ENCODE measurements at places on chromosomes 1 and 21. TPM values are rescaled to one million over a fixed set of nuclear protein-coding genes. Genes with fewer than 3 reads are reported as not detected.

DNA sequence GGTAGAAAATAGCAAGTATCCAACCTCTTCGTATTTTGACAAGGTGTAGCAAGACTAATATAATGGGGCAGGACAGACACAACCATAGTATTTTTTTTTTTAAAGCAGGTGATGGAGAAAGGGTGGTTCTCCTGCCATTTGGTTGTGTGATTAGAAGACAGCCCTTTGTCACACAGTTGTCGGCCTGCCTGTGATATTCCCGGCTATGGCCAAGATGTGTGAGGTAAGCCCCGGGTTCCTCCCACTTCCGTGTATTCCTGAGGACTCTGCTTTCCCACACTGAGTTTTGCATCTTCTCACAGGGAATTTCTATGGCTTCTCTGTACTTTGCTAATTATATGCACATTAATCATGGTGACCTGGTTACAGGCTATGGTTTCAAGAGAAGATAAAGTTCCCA, 35.9 kb downstream of the ZNF496 start:
- H3K27ac ChIP-seq = no peak overlapping the region
- DNase-seq = no peak
- H3K4me3 ChIP-seq = no peak overlapping the region
- H3K4me1 ChIP-seq = no peaks in the 10 kb centered on the region
- no peaks in the 10 kb centered on the region for H3K27me3 ChIP-seq

DNA sequence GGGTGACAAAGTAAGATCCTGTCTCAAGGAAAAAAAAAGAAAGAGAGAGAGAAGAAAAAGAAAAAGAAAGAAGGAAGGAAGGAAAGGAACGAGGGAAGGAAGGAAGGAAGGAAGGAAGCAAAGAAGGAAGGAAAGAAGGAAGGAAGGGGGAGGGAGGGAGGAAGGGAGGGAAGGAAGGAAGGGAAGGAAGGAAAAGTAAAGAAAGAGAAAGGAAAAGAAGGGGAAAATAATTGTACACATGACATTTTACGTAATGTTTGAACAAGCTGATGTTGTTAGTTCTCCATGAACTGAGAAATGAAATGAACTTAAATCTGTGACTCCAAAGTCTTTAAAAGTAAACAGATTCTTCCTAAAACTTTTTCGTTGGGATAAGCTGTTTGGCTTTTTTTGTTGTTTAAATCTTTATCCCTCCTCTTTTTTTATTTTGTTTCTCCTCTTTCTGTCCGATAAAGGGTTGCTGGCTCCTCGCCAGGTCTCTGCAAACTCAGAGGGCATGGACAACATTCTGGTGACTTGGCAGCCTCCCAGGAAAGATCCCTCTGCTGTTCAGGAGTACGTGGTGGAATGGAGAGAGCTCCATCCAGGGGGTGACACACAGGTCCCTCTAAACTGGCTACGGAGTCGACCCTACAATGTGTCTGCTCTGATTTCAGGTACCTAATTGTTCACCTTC, 59.8 kb downstream of the IL12RB2 start:
- H3K27me3 ChIP-seq = peaks cover 3% of the 10 kb centered on the region
- DNase-seq = peak; percentile 61
- no peaks in the 10 kb centered on the region for H3K4me1 ChIP-seq
- H3K4me3 ChIP-seq = no peak overlapping the region
- no peaks in the 10 kb centered on the region for H3K36me3 ChIP-seq
- no peak overlapping the region for H3K27ac ChIP-seq

DNA sequence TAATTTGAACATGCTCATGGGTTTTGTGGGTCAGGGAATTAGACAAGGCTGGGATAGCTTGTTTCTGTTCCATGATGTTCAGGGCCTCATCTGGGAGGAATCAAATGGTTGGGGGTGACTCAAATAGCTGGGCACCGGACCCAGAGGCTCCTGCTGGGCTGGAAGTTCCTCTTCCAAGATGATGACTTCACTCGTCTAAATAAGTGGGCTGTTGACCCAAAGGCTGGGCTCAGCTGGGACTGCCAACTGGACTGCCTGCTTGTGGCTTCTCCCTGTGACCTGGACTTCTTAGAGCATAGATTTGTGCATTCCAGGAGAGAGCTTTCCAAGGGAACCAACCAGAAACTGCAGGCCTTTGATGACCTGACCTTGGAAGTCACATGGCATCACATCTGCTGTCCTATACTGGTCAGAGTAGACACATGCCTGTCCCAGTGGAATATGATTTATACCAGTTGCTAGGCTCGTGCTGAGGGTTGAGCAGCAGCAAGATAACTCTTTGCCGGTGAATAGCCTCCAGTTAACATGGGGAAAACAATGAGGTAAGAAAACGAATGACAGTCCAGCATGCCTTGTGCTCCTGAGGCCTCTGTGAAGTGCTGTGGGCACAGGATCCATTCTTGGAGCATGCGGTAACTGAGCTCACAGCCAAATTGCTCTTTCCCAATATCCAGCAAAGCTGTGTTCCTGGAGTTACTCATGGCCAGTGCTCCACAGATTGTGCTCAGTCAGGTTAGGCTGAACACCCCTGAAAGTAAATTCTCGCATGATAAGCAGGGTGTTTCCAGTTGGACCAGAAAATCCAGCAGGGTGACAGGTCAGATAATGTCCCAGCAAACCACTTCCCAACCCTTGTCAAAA, 272.9 kb upstream of the TMEM51 start:
- no peak overlapping the region for H3K4me3 ChIP-seq
- no peaks in the 10 kb centered on the region for H3K27me3 ChIP-seq
- DNase-seq = peak; percentile 16
- peaks cover 4% of the 10 kb centered on the region for H3K4me1 ChIP-seq
- H3K36me3 ChIP-seq = no peaks in the 10 kb centered on the region

DNA sequence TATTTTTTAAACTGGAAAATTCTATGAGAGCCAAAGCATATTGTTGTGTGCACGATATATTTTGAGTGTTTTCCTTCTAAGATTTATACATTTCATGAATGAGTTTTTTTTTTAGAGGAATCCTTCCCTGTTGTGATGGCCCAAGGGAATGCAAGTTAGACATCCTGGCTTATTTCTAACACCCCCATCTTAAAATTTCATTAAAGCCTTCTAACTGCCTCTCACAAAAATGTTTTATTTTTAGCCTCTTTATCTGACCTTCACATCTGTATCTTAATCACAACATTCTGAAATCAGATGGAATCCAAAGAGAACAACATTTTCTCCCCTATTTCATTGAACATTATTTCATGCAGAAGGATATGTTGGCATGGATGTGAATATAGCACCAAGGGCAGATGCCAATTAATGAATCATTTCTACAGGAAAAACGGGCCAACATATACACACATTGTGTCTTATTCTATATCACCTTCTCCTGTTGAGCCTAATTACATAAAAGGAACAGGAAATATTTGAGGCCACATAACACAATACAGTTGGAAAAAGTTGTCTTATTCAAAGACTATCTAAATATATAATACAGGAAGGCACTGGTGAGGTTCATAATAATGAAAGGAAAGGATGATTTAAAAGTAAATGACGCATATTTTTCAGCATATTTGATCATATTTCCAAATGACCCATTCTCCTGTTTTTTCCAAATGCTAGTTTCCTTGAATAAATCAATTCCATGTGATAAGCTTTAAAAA, 455.5 kb downstream of the TTLL7 start:
- H3K4me3 ChIP-seq = no peak overlapping the region
- no peaks in the 10 kb centered on the region for H3K4me1 ChIP-seq
- DNase-seq = no peak
- no peak overlapping the region for H3K27ac ChIP-seq
- no peaks in the 10 kb centered on the region for H3K36me3 ChIP-seq

DNA sequence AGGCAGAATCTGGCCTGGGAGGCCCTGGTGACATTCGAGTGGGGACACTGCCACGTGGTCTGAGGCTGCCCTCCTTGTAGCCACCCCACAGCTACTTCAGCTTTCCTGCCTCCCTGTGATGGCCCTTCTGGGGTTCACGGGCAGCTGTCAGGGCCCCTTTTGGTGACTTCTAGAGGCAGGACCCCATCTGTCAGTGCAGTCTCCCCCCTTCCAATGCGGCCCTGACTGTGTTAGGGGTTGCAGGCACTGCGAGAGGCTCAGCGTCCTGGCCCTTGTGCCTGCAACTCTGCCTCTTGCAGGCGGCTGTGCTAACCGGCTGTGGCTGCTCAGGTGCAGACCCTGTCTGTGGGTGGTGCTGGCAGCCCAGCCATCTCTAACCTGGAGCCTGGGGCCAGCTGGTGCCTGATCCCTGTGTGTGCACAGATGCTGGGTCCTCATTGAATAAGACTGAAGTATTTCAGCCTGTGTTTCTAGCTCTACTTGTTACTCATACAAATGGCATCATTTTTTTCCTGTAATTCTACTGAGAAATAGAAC, 62.2 kb downstream of the S100B start:
- no peak overlapping the region for H3K27ac ChIP-seq
- peaks cover 24% of the 10 kb centered on the region for H3K36me3 ChIP-seq
- DNase-seq = no peak
- no peak overlapping the region for H3K4me3 ChIP-seq

- H3K36me3 ChIP-seq = no peaks in the 10 kb centered on the region
- no peak overlapping the region for H3K27ac ChIP-seq
- H3K4me3 ChIP-seq = no peak overlapping the region
- DNase-seq = no peak
- H3K27me3 ChIP-seq = no peaks in the 10 kb centered on the region
- no peaks in the 10 kb centered on the region for H3K4me1 ChIP-seq
These were observed 100.3 kb downstream of the KCNJ15 start for GRCh38 chr21:38356883-38357625.

DNA sequence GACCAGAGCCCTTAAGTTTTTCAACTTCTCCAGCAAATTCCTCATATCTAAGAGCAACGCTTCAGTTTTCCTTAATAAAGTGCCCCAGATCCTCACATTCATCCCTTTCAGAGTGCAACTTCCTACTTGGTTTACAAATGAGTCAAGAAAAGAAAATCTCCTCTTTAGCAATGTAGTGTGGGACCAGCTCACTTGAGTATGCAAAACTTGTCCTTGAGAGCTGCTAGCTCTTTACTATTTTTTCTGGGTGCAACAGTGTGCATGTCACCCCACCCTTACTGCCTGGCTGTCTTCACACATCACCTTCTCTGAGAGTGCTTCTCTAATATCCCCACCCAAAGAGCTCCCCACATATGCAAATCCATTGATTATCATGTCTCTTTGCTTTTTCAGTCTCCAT, 203.1 kb upstream of the CAMK1G start:
- H3K36me3 ChIP-seq = no peaks in the 10 kb centered on the region
- no peak overlapping the region for H3K27ac ChIP-seq
- peaks cover 22% of the 10 kb centered on the region for H3K4me1 ChIP-seq
- no peak overlapping the region for H3K4me3 ChIP-seq
- H3K27me3 ChIP-seq = no peaks in the 10 kb centered on the region

GRCh38 chr1:165697491-165697880, 876 bp downstream of the ALDH9A1 start:
- H3K4me3 ChIP-seq = peak overlapping the region; percentile 71
- no peaks in the 10 kb centered on the region for H3K36me3 ChIP-seq
- peaks cover 3% of the 10 kb centered on the region for H3K4me1 ChIP-seq
- peaks cover 9% of the 10 kb centered on the region for H3K27me3 ChIP-seq
- no peak overlapping the region for H3K27ac ChIP-seq

- DNase-seq = peak; percentile 37
- H3K27me3 ChIP-seq = no peaks in the 10 kb centered on the region
- H3K4me1 ChIP-seq = peaks cover 20% of the 10 kb centered on the region
- no peak overlapping the region for H3K27ac ChIP-seq
- H3K36me3 ChIP-seq = no peaks in the 10 kb centered on the region
These were observed 231.3 kb upstream of the PLXNA2 start for GRCh38 chr1:208475449-208475848.

The RPTN gene
- not detected for polyA plus RNA-seq

- H3K4me1 ChIP-seq = no peaks in the 10 kb centered on the region
- H3K27ac ChIP-seq = no peak overlapping the region
- no peaks in the 10 kb centered on the region for H3K36me3 ChIP-seq
- H3K4me3 ChIP-seq = no peak overlapping the region
- DNase-seq = no peak
These were observed 207.6 kb upstream of the HMCN1 start for GRCh38 chr1:185526344-185527307.

- H3K27ac ChIP-seq = no peak overlapping the region
- DNase-seq = no peak
- no peaks in the 10 kb centered on the region for H3K4me1 ChIP-seq
- no peaks in the 10 kb centered on the region for H3K36me3 ChIP-seq
- H3K27me3 ChIP-seq = no peaks in the 10 kb centered on the region
These were observed 12.0 kb upstream of the CTSS start for GRCh38 chr1:150777544-150777943.

The OR6K2 gene
- polyA plus RNA-seq = not detected

GRCh38 chr1:228079013-228079412, 3.5 kb upstream of the ARF1 start:
- H3K27me3 ChIP-seq = no peaks in the 10 kb centered on the region
- H3K27ac ChIP-seq = no peak overlapping the region
- DNase-seq = no peak
- H3K4me1 ChIP-seq = peaks cover 6% of the 10 kb centered on the region

The PLEKHO1 gene
- polyA plus RNA-seq = 143 TPM
